ENCODE measurements at places on chromosomes 6 and 20.

GRCh38 chr6:816510-817084 lies 123.7 kb upstream of the EXOC2 start:
- DNase-seq: no peak

- DNase-seq: peak; percentile 48
Measured at GRCh38 chr6:12637960-12638641, 78.5 kb upstream of the PHACTR1 start.

GRCh38 chr6:72649032-72649984 lies 27.4 kb downstream of the KCNQ5 start:
- DNase-seq: no peak

DNA sequence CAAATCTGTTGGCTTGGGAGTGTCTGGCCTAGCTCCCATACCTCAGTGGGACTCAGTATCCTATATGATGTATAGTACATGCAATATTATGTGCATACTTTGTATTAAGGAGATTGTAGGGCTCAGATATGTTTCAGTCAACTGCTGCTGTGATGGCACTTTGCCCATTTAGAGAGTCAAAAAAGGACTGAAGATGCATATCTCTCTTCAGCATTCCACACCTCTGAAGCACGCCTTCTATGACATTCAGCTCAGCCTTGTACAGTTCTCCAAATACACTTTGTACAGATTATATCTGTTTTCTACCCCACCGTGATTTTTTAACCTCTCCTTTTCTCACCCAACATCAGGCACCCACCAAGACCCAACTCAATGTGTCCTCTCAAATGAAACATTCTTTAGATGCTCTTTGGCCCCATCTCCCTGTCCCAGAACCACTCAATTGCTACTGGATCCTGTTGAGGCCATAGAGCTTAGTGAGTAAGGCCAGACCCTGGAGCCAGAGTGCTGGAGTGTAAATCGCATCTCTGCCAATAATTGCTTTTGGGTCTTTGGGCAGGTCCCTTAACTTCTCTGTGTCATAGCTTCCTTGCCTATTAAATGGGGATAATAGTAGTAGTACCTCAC lies 15.6 kb downstream of the ENPP1 start:
- DNase-seq: no peak

DNA sequence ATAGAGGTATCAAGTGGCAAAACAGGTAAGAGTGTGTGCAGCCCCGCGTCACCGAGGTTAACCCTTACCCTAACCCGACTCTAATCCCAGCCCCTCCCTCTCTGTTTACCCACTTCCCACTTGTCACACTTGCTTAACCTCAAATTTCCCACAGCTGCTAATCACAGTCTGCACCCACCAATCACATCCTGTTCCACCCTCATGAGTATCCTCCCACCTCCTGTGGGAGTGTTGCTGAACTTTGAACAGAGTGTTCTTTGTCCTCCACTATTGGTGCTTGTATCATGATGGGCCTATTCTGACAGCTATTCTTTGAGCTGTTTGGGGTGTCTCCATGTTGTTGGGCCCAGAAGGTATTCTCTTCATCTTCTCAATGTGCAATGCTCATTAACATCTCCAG lies 487.8 kb downstream of the PTPRT start:
- no peak for DNase-seq

GRCh38 chr20:378961-379336 lies 1.6 kb upstream of the TRIB3 start:
- no peak for DNase-seq

DNA sequence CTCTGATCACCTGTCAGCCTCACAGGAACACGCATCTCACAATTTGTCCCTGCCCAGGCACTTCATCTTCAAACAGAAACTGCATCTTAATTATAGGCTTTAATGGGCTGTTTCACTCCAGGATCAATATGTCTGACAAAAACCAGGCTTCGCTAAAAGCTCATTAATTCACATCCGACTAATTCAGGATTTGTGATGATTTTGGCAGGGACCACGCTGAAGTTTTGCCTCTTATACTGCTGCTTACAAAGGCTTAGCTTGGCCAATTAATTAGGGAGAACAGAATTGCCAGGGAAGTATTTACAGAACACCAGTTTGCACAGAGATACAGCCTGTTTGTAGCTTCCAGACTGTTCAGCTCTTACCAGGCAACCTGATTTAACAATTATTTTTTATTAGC lies 541.0 kb upstream of the SPTLC3 start:
- DNase-seq: no peak

DNA sequence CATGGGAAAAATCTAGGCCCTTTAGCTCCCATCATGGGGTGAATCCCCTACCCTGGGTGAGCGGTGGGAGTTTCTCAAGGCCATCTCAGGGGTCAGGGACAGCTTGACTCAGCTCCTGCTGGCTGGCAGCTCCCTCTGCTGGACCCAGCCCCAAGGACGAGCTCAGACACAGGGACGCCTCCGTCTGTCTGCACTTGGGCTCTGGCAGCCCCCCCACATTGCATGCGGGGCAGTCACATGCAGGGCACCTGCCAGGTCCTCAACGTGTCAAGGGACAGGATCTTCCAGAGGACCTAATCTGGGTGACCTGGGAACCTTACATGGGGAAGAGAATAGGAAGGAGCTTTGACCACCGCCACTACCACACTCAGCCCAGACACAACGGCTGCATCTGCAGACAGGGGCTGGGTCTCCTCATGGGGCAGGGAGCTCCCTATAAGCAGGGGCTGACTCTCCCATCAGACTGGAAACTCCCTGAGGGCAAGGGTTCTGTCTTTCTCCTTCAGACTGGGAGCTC lies 173.4 kb downstream of the MRPL14 start:
- no peak for DNase-seq

DNA sequence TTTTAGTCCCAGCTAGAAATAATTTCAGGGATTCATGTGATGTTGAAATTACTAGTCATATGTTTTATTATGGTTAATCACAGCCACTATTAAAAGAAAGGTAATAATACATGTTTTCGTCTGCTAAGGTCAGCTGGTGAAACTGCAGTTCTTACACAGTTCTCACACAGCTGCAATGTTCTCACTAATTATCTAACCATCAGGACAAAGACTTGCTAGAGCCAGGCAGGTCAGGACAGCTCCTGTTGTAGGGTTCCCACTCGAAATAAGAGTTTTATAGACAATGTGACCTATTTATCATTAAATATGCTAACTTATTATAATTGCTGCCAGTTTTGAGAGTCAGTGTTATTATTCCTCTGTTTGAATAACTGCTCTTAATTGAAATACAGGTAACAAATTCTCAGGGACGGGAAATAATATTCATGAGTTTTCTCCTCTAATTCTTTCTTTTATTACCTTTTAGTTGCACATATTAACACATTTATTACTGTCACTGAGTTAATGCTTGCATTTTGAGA lies 97.9 kb downstream of the GJA1 start:
- DNase-seq: no peak

- no peak for DNase-seq
Measured at GRCh38 chr20:18577942-18578341, 9.9 kb upstream of the DTD1 start.

DNA sequence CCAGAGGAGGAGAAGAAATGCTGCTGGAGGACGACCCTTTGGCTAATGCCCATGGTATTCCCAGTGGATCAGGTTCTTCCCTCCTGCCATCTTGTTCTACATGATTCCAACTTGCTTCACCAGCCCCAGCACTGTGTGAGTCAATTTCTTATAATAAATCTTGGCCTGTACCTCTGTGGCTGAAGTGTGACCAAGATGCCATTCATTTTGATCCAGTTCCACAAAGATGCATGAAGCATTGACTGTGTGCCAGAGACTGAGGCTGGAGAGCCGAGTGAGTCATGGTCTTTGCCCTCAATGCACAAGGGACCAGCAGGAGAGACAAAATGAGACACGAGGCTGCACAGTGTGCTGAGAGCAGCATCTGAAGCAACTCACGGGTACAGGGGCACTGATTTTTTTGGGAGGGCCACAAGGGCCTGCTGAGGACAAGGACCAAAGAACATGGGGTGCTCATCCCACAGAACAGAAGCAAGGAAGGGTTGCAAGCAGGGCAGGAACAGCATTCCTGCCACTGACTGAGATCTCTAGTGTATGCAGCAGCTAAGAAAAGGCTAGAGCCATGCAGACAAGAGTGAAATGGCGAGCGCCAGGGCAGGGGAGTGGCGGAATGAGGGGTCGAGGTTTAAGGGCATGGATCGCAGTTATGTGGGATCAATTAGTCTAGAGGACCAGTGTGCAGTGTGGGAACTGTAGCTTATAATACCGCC lies 207.0 kb downstream of the THBS2 start:
- no peak for DNase-seq

All from cerebellar cortex (tissue), 1 donor.